ENCODE measurements at places on chromosomes 3 and 15.
A peak's percentile ranks its signal among the peaks of the same experiment; 100 is the strongest.

DNA sequence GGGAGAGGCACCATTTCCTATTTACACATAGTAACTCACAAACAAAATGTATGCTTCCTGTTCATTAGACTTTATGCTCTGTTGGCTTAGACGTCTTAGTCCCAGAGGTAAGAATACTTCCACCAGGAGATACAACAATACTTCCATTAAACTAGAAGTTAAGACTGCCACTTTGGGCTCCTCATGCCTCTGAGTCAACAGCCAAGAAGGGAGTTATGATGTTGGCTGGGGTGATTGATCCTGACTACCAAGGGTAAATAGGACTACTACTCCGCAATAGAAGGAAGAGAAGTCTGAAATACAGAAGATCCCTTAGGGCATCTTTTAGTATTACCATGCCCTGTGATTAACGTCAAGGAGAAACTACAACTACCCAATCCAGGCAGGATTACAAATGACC, 43.5 kb upstream of the ABI3BP start:
- peak; percentile 27 for DNase-seq

DNA sequence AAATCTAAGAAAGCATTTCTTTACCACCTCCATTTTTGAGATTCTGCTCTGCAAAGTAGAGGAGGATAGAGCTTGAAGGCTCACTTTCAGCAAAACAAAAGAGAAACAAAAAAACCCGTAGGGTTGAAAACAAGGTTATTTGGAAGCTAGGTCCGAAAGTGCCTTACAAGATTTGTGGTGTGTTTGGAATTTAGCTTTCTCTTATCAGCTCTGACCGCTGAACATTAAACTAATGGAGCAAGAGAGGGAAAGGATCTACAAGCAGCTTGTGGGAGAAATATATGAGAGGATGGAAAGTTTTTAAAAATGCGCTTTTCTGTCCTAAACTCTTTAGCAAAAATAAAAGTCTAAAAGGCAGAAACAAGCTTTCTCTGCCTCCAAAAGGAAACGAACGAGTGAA, 545.5 kb downstream of the NTRK3 start:
- no peak for DNase-seq

GRCh38 chr15:100766243-100767000, 113.2 kb upstream of the ALDH1A3 start:
- DNase-seq = no peak

DNA sequence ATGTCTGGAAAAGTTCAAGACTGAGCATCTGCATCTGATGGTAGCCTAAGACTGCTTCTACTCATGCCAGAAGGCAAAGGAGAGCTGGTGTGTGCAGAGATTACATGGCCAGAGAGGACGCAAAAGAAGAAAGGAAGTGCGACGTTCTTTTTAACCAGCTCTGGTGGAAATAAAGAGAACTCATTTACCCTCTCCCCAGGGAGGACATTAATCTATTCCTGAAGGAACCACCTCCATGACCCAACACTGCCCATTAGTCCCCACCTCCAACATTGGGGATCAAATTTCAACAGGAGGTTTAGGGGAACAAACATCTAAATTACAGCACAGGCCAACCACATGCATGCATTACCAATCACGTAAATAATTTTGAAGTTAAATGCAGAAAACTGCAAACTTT, 1.5 kb upstream of the NCK1 start:
- DNase-seq = no peak

- no peak for DNase-seq
Measured at GRCh38 chr3:63295806-63296205, 17.7 kb downstream of the SYNPR start.

GRCh38 chr3:110400315-110400714, 671.3 kb upstream of the NECTIN3 start:
- no peak for DNase-seq

- peak; percentile 42 for DNase-seq
Measured at GRCh38 chr3:46946856-46947545, 29.5 kb downstream of the CCDC12 start.

- no peak for DNase-seq
Measured at GRCh38 chr15:42911058-42911592, 9.5 kb downstream of the TTBK2 start.

- DNase-seq = no peak
Measured at GRCh38 chr3:174061162-174061561, 663.6 kb downstream of the NLGN1 start.

DNA sequence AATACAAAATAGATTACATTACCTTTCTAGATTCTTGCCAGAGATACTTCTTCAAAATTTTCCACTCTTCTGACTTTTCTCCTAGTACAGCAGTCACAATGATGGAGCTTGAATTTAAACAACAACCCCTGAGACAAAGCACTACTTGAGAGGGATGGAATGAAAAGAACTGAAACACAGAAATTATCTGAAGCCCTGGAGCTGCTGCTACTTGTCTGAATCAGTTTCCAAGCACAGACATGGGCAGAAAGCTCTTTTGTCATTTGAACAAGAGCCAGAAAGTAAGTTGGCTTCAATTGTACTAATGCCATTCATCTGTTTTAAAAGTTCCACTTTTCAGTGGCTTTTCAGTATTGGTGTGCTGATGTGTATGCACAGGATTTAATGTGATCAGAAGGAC, 718.5 kb upstream of the ARPP21 start:
- no peak for DNase-seq

DNA sequence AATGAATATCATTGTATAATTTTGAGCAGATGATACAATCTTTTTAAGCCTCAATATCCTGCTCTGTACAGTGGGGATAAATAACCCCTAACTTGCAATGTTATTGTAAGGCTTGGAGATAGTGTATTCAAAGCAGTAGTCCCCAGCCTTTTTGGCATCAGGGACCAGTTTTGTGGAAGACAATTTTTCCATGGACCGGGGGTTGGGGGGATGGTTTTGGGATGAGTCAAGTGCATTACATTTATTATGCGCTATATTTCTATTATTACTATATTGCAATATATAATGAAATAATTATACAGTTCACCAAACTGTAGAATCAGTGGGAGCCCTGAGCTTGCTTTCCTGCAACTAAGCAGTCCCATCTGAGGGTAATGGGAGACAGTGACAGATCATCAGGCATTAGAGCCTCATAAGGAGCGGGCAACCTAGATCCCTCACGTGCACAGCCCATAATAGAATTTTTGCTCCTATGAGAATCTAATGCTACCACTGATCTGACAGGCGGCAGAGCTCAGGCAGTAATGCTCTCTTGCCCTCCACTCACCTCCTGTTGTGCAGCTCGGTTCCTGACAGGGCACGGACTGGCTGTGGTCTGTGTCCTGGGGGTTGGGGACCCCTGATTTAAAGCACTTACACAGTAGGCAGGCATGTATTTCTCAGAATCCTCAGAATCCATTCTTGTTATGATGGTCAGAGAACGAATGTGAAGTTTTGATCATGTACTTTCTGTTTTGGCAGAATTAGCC, 102.2 kb downstream of the PTPRG start:
- no peak for DNase-seq

DNA sequence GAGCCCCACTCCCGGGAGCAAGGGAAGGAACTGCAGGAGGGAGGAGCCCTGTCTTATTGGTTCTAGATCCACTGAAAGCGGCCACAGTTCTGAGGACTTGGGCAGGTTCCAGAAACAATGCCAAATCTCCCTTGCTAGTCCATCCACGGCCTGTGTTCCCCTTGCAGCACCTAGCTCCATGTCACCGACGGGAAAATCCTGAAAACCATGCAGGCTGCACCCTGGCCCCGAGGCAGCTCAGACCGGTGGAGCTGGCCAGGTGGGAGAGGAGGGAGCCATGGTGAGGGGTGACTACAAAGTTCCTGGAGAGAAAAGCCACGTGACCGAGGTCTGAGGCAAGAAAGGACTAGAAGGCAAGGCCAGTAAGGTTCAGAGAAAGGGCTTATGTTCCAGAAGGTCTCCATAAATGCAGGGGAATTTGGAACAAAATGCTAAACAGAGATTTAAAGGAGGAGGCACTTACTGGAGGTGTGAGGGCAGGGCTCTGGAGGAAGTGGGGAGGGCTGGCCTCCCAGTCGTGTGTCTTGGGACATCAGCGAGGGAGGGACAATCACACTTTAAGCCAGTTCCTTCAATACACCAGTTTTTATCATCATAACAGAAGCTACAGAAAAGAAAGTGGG, 5.4 kb downstream of the MGLL start:
- no peak for DNase-seq

GRCh38 chr3:187000711-187001151, 70.4 kb downstream of the ST6GAL1 start:
- DNase-seq = no peak

DNA sequence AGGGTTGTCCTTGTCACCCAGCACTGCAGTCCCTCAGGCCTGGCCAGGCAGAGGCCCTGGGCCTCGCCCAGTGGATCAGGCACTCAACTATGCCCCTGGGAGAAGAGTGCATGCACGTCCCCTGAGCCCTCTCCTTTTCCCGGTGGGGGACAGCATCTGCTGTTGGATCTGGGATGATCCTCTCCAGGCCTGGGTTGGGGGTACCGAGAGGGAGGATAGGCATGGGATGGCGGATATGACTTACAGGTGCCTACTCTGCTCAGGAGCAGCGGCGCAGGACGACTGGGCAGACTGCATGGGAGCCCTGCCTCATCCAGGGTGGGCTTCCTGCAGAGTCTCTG, 9.0 kb upstream of the APBA2 start:
- no peak for DNase-seq

GRCh38 chr15:63974021-63974420, 72.3 kb downstream of the DAPK2 start:
- DNase-seq = no peak

- no peak for DNase-seq
Measured at GRCh38 chr3:138019281-138020069, 9.5 kb downstream of the CLDN18 start.

DNA sequence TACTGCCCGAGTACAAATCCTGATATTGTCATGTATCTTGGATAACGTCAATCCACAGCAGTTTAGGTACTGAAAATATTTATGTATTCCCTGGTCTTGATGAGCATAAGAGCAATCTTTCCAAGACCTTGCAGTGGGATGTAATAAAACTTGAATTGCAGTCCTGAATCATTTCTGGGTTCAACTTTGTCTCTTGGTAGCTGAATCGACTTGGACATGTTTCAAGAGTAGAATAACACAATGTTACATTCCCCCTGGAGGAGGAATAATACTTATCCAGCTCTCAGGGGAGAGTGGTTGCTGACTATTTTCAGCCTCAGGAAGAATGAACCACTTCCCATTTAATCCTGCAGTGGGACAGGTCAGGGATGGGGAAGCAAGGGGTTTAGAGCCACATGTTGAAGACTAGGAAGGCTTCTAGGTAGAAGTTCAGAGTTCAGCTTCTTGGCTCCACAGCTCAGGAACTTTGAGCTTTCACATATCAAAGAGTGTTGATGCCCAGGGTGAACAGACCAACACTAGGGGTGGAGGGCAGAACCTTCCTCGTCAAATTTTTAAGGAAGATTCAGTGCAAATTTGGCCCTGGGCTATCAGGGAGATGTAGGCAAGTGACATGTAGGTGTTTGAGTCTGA, 43.4 kb upstream of the GPD1L start:
- no peak for DNase-seq

- peak; percentile 25 for DNase-seq
Measured at GRCh38 chr3:150184426-150185071, 213.9 kb upstream of the PFN2 start.

GRCh38 chr15:93819826-93820225, 411.5 kb upstream of the MCTP2 start:
- DNase-seq = no peak

- no peak for DNase-seq
Measured at GRCh38 chr15:85037641-85038040, 56.0 kb downstream of the PDE8A start.

- no peak for DNase-seq
Measured at GRCh38 chr3:50260942-50261441, 8.0 kb upstream of the SEMA3B start.

- DNase-seq = no peak
Measured at GRCh38 chr3:71881041-71881440, 96.1 kb upstream of the PROK2 start.

- DNase-seq = no peak
Measured at GRCh38 chr15:85871545-85871944, 76.8 kb upstream of the KLHL25 start.

GRCh38 chr15:67091980-67092677, 26.7 kb downstream of the SMAD3 start:
- no peak for DNase-seq

GRCh38 chr3:172253200-172253599, 195.1 kb downstream of the GHSR start:
- DNase-seq = no peak

GRCh38 chr3:58051196-58051595, 43.0 kb downstream of the FLNB start:
- DNase-seq = peak; percentile 76

GRCh38 chr15:85727068-85727467, 67.7 kb downstream of the KLHL25 start:
- DNase-seq = no peak

GRCh38 chr3:23663246-23663645, 142.5 kb upstream of the UBE2E1 start:
- DNase-seq = no peak

- DNase-seq = no peak
Measured at GRCh38 chr15:78101423-78102105, 9.2 kb downstream of the SH2D7 start.

- peak; percentile 49 for DNase-seq
Measured at GRCh38 chr3:50347187-50347813, 1.8 kb upstream of the ZMYND10 start.

DNA sequence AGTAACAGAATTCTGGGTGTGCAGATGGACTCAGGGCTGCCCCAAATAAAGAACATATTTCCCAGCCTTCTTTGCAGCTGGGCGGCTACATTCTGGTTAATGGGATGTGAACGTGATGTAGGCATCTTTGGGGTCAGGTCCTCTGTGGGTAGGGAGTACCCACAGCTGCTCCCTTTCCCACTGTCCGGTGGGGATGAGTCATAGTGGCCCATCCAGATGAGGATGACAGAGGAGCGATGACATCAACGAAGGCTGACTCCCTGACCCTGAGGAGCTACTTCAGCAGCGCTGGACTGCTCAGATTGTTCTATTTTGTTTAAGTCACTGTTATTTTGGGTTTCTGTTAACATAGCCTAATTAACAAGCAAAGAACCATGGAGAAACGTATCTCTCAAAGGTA, 38.0 kb downstream of the SRPRB start:
- DNase-seq = peak; percentile 88

GRCh38 chr15:76349301-76350070, 12.9 kb downstream of the ISL2 start:
- DNase-seq = no peak

DNA sequence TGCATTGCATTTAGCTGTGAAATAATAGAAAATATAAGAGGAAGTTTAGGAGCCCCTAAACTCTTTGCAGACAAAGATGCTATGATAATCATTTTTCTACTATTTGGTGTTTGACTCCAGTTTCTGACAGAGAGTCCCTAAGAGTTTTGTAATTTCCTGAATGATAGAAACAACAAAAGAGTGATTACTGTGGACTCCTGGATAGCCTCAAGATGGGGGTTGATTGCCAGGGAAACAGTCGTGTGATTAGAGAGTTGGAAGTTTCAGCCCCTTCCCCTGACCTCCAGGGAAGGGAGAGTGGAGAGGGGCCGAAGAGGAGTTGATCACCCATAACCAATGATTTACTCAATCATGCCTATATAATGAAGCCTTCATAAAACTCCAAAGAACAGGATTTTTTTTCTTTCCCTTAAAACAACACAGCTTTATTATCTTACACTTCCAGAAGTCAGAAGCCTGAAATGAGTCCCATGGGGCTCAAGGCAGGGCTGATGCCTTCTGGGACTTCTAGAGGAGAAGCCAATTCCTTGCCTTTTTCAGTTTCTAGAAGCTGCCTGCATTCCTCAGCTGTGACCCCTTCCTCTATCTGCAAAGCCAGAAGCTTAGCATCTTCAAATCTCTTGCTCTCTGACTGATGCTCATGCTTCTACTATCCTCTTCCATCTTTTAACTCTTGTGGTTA, 292.3 kb upstream of the ZPLD1 start:
- peak; percentile 53 for DNase-seq

GRCh38 chr3:100893108-100893507, 100.1 kb downstream of the ABI3BP start:
- DNase-seq = no peak

Data from brain microvascular endothelial cell (primary cell).